ENCODE measurements at places on chromosomes 2 and 18. TPM values are rescaled to one million over a fixed set of nuclear protein-coding genes. Genes with fewer than 3 reads are reported as not detected.

The MARCHF4 gene
- total RNA-seq: not detected

GRCh38 chr2:33058716-33059470, 112.1 kb downstream of the LTBP1 start:
- H3K4me1 ChIP-seq: no peaks in the 10 kb centered on the region
- no peaks in the 10 kb centered on the region for H3K36me3 ChIP-seq
- H3K27ac ChIP-seq: no peak overlapping the region
- H3K4me3 ChIP-seq: no peak overlapping the region
- DNase-seq: no peak

The HPCAL1 gene
- total RNA-seq: 82.8 TPM

DNA sequence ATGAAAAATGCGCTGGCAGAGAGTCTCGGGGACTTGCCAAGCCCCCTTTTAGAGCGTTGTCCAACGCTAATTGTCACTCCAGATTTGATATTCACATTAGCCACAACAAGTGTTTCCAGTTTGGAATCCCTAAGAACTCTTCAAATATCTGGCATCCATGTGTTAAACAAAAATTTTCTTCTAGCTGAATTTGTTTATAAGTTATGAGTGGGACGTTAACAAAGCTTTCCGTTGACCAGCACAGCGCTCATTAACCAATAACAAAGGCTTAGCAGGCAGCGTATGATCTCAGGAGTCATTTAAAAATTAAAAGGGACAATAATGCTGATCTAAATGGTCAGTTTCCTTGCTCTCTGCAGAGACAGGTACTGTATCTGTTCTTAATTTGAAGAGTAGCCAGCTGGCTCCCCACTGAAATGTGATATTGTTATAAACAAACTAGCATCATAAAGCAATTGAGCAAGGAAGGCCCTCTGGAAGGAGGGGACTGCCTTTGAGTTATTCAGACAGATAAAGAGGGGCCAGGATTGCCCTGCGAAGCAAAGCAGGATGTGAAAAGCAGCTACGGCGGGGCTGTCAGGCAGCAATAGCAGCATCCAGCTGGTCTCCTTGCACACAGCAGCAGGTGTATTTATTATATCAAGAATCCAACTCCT, 337.2 kb upstream of the SALL3 start:
- no peaks in the 10 kb centered on the region for H3K27me3 ChIP-seq
- no peak for DNase-seq
- no peak overlapping the region for H3K27ac ChIP-seq

DNA sequence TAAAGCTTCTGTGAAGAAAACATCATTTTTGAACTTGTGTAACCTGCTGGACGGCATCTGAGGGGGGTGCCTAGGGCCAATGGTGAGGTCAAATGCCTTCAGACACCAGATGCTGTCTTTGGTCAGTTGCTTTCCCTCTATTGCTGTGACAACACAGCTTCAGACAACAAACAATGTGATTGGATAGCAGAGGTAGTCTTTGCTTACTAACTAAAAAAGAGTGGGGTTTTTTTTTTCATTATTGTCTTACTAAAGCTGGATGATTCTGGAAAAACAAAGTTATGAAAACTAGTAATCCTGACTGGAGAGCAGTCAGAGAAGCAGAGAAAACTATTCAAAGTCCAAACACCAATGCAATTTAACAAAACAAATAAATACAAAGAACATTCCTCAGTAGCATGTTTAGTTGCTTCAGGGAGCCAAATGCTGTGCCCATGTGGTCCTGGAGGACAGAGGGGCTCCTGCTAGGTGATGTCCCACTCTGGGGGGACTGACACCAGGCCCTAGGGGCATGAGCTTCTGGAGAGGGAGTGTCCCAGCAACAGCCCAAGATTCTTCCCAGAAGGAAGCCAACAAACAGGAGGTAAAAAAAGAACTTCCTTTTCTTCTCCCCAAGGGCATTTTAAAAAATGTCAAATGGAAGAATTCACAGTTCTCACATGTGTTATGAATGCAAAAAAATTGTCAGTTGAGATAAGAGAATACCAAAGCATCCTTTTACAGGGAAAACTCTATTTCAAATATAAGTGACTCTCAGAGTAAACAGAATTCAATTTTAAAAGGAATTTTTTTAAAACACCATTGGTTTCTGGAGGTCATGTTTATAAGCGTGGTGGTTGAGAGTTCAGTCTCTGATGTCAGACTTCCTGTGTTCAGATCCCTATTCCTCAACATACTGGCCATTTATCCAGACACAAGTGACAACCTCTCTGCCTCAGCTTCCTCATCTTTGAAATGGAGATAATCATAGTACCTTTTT, 181.1 kb upstream of the PGAP1 start:
- H3K4me3 ChIP-seq: no peak overlapping the region
- H3K27me3 ChIP-seq: no peaks in the 10 kb centered on the region
- H3K4me1 ChIP-seq: peaks cover 4% of the 10 kb centered on the region
- DNase-seq: peak; percentile 47
- H3K36me3 ChIP-seq: peaks cover 35% of the 10 kb centered on the region

The NGEF gene
- 1.2 TPM for total RNA-seq

- H3K36me3 ChIP-seq: no peaks in the 10 kb centered on the region
- no peak overlapping the region for H3K4me3 ChIP-seq
- DNase-seq: no peak
- peaks cover 3% of the 10 kb centered on the region for H3K27me3 ChIP-seq
- H3K4me1 ChIP-seq: no peaks in the 10 kb centered on the region
- no peak overlapping the region for H3K27ac ChIP-seq
These were observed 403.3 kb downstream of the TXNL1 start for GRCh38 chr18:56235071-56235470.

GRCh38 chr2:217555081-217555876, 447.5 kb downstream of the TNS1 start:
- H3K27ac ChIP-seq: no peak overlapping the region
- no peak overlapping the region for H3K4me3 ChIP-seq
- no peaks in the 10 kb centered on the region for H3K4me1 ChIP-seq

- H3K36me3 ChIP-seq: peaks cover 3% of the 10 kb centered on the region
- no peak overlapping the region for H3K4me3 ChIP-seq
- H3K27ac ChIP-seq: no peak overlapping the region
These were observed 18.7 kb upstream of the ASPRV1 start for GRCh38 chr2:69979902-69980807.

- H3K4me1 ChIP-seq: no peaks in the 10 kb centered on the region
- no peak for DNase-seq
- H3K4me3 ChIP-seq: peak overlapping the region; percentile 38
- no peaks in the 10 kb centered on the region for H3K36me3 ChIP-seq
- no peak overlapping the region for H3K27ac ChIP-seq
These were observed 16.4 kb downstream of the DYNAP start for GRCh38 chr18:54607213-54608027.

The TMEM200C gene
- total RNA-seq: not detected

DNA sequence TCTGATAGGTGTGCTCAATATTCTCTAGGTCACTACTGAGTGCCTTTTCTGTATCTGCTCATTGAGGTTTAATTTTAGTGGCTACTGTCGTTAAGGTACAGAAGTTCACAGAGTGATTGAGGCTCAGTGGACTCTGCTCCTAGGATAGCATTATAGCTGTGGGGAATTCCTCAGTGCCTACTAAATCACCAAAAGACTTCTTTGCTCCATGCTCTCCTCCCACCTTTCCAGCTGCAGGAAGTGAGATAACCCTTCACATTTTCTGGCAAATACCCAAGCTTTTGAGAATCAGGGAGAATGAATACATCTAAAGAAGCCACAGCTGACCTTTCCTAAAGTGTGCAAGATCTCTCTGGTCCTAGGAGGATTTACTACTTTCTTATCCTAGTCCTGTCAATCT, 95.2 kb upstream of the FSIP2 start:
- no peaks in the 10 kb centered on the region for H3K27me3 ChIP-seq
- no peak for DNase-seq
- H3K36me3 ChIP-seq: no peaks in the 10 kb centered on the region
- no peaks in the 10 kb centered on the region for H3K4me1 ChIP-seq
- H3K27ac ChIP-seq: no peak overlapping the region

DNA sequence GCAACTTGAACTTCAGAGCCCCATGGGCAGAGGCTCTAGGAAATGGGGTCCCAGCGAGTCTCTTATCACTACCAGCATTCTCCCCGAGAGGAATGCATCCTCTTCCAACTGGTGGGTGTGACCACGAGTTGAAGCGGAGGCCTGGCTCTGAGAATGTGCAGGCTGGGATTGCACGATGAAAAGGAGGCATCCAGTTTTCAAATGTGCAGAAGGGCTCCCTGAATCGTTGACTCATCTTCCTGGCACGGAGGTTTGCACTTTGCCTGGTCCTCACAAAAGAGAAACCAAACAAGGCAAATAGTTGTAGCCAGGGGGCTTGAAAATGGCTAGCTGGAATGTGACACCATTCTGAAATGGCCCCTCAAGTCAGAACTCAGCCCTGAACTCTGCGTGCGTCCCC, 216.7 kb downstream of the GLI2 start:
- H3K4me3 ChIP-seq: no peak overlapping the region
- H3K27me3 ChIP-seq: no peaks in the 10 kb centered on the region
- no peak for DNase-seq
- no peaks in the 10 kb centered on the region for H3K4me1 ChIP-seq
- H3K36me3 ChIP-seq: no peaks in the 10 kb centered on the region

DNA sequence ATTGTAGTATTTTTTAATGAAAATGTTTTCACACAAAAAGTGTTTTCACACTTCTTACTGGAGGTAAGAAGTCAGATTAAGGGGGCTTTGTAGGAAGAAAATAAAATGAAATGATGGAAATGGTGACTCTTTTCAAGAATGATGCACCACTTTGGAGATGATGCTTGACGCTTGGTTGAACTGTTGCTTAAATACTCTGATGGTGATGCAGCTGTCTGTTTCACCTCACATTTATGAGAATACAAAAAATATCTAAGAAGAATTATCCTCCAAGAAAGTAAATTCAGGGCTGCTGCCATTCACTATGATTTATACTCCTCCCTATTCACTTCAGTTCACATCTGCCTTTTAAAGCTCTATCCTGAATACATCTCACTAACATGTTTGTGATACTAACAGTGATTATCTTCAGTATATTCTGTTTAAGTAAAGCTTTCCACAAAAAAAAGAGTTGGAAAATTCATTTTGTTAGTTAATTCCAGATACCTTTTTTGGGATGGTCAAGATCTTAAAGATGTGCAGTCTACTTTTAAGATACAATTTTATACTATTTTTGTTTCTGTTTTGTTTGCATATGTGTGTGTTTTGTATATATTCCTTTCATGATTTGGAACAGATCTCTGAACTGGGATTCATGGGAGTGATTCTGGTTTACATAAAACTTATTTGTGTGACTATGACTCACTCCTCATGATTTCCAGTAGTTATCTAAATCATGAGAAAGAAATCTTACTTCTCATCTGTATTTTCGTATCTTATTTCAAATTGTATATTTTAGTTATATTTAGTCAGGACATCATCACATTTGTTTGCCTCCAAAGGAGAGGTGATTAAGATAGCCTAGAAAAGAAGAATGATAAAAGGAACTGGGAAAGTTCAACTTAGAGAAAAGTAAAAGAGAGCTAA, 53.1 kb downstream of the SLC39A10 start:
- no peak overlapping the region for H3K27ac ChIP-seq
- H3K4me1 ChIP-seq: no peaks in the 10 kb centered on the region
- no peak for DNase-seq
- H3K27me3 ChIP-seq: no peaks in the 10 kb centered on the region

DNA sequence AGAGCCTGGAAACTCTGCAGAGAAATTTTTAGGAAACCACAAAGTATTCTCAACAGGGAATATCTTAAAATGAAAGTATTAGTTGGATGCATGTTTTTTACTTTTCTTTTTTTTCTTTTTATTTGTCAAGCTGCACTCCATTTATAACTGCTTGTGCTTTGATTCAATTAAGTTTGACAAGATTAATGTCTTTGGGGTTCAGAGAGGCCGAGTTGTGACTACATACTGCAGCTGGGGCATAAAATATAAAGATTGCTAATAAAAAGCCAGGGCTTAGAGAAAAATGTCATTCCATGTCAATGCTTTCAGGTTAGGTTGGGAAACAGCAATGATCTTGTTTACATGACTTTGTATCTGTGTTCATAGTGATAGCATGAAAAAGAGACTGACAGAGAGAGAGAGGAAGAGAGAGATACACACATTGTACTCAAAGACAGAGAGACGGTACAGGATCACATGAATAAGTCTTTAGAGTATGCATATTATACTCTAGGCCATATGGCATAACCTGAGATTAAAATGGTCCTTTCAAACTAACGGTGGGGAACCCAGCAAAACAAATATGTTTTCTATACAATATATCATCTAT, 1022.3 kb upstream of the CNTNAP5 start:
- no peaks in the 10 kb centered on the region for H3K4me1 ChIP-seq
- H3K36me3 ChIP-seq: no peaks in the 10 kb centered on the region
- H3K27me3 ChIP-seq: no peaks in the 10 kb centered on the region
- H3K27ac ChIP-seq: no peak overlapping the region

- DNase-seq: no peak
- H3K27me3 ChIP-seq: no peaks in the 10 kb centered on the region
- H3K4me1 ChIP-seq: peaks cover 2% of the 10 kb centered on the region
- no peaks in the 10 kb centered on the region for H3K36me3 ChIP-seq
These were observed 414.4 kb upstream of the ACVR2A start for GRCh38 chr2:147430408-147430807.

GRCh38 chr2:187187519-187187918, 260.5 kb downstream of the CALCRL start:
- no peak overlapping the region for H3K4me3 ChIP-seq
- no peaks in the 10 kb centered on the region for H3K27me3 ChIP-seq
- no peaks in the 10 kb centered on the region for H3K36me3 ChIP-seq
- H3K4me1 ChIP-seq: no peaks in the 10 kb centered on the region

The RFTN2 gene
- total RNA-seq: not detected

The EVX2 gene
- total RNA-seq: not detected

- H3K27me3 ChIP-seq: peaks cover 20% of the 10 kb centered on the region
- H3K4me3 ChIP-seq: no peak overlapping the region
- no peaks in the 10 kb centered on the region for H3K4me1 ChIP-seq
- H3K36me3 ChIP-seq: no peaks in the 10 kb centered on the region
- no peak for DNase-seq
These were observed 169.1 kb downstream of the NDUFA10 start for GRCh38 chr2:239855863-239856587.

DNA sequence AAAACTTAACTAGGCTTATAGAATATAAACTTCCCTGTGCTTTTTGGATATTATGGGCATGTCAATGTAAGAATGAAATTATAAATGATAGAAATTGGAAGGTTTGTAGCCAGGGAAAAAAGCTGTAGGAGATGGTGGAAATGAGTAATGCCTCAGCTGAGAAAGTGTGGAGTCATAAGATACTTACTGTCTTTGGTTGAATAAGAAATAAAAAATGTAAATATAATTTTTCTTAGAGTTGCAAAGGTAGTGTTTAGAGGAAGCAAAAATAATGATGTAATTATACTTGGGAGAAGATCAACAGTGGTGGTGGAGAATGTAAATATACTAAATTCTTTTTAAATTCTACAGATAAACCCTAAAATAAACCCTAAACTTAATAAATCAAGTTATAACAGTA, 26.2 kb upstream of the RND3 start:
- no peak overlapping the region for H3K4me3 ChIP-seq
- H3K36me3 ChIP-seq: no peaks in the 10 kb centered on the region
- no peak overlapping the region for H3K27ac ChIP-seq
- no peak for DNase-seq
- H3K27me3 ChIP-seq: no peaks in the 10 kb centered on the region
- H3K4me1 ChIP-seq: no peaks in the 10 kb centered on the region

GRCh38 chr2:235940330-235940729, 227.9 kb downstream of the GBX2 start:
- H3K27ac ChIP-seq: no peak overlapping the region
- no peaks in the 10 kb centered on the region for H3K4me1 ChIP-seq
- H3K36me3 ChIP-seq: no peaks in the 10 kb centered on the region
- DNase-seq: no peak
- no peak overlapping the region for H3K4me3 ChIP-seq
- no peaks in the 10 kb centered on the region for H3K27me3 ChIP-seq

The IL36RN gene
- total RNA-seq: not detected

The SERPINB7 gene
- total RNA-seq: not detected

Measured in activated CD4-positive, alpha-beta T cell treated with anti-CD3 and anti-CD28 coated beads, Interleukin-2, amount 10 ng/mL, durations not matched to agents 24 days and 14 days (primary cell).